Common myeloid progenitor, CD34-positive (primary cell): ENCODE measurements at places on chromosomes 7 and 10.

DNA sequence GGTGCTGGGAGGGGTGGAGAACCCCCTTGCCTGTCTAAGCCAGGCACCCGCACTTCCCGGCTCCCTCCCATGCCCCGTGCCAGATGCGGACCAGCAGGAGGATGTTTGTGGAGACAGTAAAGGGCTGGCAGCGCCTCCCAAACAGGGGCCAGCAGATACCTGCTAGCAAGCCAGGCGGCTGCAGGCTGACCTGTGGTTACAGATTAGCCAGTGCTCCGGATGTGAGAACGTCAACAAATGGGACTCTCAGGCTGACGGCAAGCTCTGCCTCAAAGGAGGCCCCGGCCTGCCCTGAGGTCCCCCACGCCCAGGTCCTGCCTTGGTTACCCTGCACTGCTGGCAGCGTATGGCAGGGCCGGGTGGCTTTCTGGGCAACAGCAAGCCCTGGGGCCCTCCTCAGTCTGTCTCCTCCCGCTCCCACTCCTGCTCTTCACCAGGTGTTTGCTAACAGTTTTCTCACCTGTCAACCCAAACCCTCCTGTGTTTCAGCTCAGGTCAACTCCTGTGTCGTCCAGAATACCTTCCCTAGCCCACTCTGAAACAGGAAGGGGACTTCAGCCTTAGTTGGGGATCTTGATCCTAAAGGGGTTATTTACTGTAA, 85.4 kb downstream of the NEURL1 start:
- DNase-seq: no peak
- peaks cover 26% of the 10 kb centered on the region for H3K4me1 ChIP-seq
- H3K27ac ChIP-seq: no peak overlapping the region
- H3K4me3 ChIP-seq: no peak overlapping the region
- no peaks in the 10 kb centered on the region for H3K27me3 ChIP-seq
- no peaks in the 10 kb centered on the region for H3K36me3 ChIP-seq

- H3K36me3 ChIP-seq: no peaks in the 10 kb centered on the region
- H3K27me3 ChIP-seq: no peaks in the 10 kb centered on the region
- H3K27ac ChIP-seq: no peak overlapping the region
- DNase-seq: no peak
- H3K4me1 ChIP-seq: no peaks in the 10 kb centered on the region
- H3K4me3 ChIP-seq: no peak overlapping the region
Observed at GRCh38 chr7:79988653-79989052, 146.0 kb upstream of the GNAI1 start.

- H3K4me1 ChIP-seq: no peaks in the 10 kb centered on the region
- no peak for DNase-seq
- H3K27me3 ChIP-seq: peaks cover 62% of the 10 kb centered on the region
- H3K4me3 ChIP-seq: no peak overlapping the region
Observed at GRCh38 chr10:100631192-100631591, 95.4 kb downstream of the HIF1AN start.

GRCh38 chr10:21487416-21488180, 37.9 kb downstream of the SKIDA1 start:
- H3K36me3 ChIP-seq: no peaks in the 10 kb centered on the region
- no peak overlapping the region for H3K27ac ChIP-seq
- no peaks in the 10 kb centered on the region for H3K4me1 ChIP-seq
- no peaks in the 10 kb centered on the region for H3K27me3 ChIP-seq
- DNase-seq: no peak

GRCh38 chr7:78412216-78412858, 613.8 kb downstream of the PHTF2 start:
- no peaks in the 10 kb centered on the region for H3K4me1 ChIP-seq
- no peak for DNase-seq
- no peaks in the 10 kb centered on the region for H3K27me3 ChIP-seq
- H3K36me3 ChIP-seq: no peaks in the 10 kb centered on the region
- H3K27ac ChIP-seq: no peak overlapping the region

DNA sequence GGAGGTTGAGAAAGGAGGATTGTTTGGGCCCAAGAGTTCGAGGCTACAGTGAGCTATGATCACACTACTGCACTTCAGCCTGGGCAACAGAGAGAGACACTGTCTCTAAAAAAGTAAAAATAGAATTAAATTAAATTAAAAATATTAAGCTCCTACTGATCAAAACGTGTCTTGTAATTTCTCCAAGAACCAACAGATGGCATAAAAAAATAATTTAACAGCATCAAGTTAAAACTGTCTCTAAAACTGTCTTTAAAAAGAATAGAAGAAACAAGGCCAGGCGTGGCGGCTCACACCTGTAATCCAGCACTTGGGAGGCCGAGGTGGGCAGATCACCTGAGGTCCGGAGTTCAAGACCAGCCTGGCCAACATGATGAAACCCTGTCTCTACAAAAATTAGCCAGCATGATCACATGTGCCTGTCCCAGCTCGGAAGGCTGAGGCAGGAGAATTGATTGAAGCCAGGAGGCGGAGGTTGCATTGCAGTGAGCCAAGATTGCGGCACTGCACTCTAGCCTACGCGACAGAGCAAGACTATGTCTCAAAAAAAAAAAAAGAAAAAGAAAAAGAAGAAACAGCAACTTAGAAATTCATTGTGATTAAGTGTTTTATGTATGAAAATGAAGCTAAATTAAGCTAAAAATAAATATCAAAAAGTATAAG, 24.5 kb downstream of the MTPAP start:
- H3K27ac ChIP-seq: no peak overlapping the region
- H3K27me3 ChIP-seq: no peaks in the 10 kb centered on the region
- no peak overlapping the region for H3K4me3 ChIP-seq

DNA sequence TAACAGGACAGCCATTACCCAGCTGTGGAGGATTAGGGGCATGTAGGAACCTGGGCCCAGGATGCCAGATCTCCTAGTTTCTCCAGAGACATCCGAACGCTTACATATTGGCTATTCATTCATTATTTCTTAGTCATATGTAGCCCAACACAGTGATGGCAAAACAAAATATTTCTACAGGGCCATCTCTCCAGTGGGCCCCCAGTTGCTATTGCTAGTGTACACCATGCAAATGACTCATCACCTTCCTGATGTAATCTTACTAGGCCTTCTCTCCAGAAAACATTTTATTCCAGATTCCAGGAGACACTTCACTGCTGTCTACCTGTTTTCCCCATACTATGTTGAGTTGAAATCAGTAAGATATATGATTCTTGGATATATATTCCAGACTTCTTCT, 201.7 kb downstream of the PLXDC2 start:
- H3K4me3 ChIP-seq: no peak overlapping the region
- no peaks in the 10 kb centered on the region for H3K27me3 ChIP-seq
- no peak for DNase-seq
- H3K36me3 ChIP-seq: no peaks in the 10 kb centered on the region
- no peak overlapping the region for H3K27ac ChIP-seq

DNA sequence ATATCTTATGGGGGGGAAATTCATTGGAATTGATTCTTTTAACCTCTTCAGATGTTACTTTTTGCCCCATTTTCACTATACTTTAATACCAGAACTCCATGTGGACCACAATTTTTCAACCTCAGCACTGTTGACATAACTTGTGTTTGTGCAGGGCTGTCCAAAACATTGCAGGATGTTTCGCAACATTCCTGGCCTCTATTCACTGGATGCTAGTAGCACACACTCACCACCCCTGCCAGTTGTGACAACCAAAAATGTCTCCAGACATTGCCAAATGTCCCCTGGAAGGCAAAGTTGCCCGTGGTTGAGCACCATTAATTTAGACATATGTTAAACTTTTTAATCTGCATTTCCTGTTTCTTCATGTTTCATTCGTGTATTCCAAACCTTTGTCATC, 234.7 kb downstream of the GFRA1 start:
- H3K27ac ChIP-seq: no peak overlapping the region
- no peak for DNase-seq
- H3K4me1 ChIP-seq: no peaks in the 10 kb centered on the region
- no peak overlapping the region for H3K4me3 ChIP-seq
- no peaks in the 10 kb centered on the region for H3K36me3 ChIP-seq
- H3K27me3 ChIP-seq: no peaks in the 10 kb centered on the region
